ENCODE measurements at places on chromosomes 2 and 18.
A peak's percentile ranks its signal among the peaks of the same experiment; 100 is the strongest.

DNA sequence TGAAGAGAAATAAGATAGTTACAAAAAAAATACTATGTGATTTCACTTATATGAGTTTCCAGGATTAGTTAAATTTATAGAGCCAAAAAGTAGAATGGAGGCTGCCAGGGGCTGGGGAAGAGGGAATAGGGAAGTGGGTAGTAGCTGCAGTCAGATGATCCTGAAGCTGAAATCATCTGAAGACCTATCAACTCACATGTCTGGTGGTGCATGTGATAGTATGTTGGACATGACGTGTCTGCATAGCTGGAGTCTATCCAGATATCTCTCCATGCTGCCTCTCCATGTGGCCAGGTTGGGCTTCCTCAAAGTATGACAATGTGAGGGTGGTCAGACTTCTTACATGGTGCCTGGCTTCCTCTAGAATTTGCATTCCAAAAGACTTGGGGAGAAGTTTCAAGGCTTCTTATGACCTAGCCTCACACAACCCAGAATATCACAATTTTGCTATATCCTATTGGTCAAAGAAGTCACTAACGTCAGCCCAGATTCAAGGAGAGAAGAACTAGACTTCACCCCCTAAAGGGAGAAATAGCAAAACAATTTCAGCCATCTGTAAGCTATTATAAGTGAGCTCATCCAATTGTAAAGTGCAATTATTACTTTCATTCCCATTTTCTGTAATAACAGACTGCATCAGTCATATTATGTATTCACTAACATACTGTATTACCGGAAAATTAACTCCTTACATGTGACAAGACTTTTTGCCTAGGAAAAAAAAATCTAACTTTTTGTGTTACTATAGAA lies 14.0 kb upstream of the ZNF396 start:
- no peak for DNase-seq

DNA sequence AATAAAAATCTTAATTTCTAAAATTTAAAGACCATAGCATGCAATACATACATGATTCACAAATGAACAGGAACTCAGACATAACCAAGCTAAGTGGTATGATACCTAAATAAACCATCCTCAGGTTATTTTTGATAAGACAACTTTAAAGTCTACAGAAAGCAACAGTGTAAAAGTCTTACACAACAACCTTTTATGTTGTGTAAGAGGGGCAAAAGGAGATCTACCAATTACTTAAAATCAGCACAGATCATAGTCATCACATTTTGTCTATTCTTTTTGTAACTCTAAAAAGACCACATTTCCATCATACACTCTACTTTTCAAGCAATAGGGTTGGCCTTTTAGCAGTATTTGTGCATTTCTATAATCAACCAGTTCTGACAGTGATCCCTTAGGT lies 16.3 kb downstream of the SP3 start:
- DNase-seq = no peak

DNA sequence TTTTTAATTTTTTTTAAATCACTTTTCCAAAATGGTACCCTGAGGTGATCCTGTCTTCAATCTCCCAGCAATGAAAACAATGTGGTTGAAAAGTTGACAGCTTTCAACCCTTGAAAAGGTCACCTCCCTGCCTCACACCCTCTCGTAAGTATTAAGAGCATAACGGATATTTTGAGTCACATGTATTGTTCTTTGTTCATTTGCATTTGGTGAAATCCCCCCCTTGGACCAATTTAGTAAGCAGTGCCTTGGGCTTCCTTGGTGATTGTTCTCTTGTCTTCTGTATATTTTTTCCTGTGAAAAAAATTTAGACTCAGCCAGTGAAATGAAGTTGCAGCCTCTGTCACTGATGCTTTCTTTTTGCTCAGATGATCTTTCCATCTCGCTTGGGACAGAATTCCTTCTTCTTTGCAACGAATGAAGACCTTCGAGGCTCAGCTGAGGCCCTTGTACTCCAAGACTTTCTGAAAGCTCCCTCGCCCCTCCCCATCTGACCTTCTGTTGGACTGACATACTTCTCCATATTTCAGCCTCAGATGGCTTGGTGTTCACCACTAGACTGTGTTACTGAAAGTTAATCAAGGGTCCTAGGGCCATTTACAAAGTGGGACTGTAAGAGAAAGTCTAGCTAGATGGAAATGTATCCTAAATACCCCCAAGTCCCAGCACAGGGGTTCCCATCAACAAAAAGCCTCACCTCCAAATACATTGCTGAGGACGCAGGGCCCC lies 158.4 kb downstream of the BCL2 start:
- DNase-seq = no peak

DNA sequence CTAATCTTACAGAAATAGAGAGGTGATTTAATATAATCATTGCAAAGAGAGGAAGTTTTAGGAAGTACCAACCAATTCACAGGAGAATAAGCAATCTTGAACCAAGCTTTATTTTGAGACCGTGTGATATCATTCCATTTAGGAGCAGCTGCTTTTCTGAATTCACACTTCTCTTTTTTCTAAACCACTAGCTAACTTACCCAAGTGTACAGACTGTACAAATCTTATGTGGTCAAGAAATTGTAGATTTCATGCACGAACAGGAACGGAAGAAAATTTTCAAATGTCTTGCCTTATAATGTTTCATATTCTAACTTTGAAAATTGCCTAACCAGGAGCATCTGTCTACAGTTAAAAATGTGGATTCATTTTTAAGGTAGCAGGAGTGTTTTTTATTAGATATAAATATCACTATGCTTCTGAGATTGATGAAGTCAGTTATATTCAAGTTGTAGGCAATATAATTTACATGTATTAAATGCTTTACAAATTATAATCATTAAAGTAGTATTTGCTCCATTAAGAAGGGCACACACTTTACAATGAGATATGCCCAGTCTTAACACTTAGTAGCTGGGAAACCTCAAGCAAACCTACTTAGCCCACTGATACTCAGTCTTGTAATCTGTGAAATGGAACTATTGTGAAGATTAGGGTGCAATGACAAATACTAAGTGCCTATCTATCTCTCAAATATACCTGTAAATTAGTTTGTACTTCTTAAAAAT lies 302.2 kb upstream of the STON1 start:
- DNase-seq = no peak

DNA sequence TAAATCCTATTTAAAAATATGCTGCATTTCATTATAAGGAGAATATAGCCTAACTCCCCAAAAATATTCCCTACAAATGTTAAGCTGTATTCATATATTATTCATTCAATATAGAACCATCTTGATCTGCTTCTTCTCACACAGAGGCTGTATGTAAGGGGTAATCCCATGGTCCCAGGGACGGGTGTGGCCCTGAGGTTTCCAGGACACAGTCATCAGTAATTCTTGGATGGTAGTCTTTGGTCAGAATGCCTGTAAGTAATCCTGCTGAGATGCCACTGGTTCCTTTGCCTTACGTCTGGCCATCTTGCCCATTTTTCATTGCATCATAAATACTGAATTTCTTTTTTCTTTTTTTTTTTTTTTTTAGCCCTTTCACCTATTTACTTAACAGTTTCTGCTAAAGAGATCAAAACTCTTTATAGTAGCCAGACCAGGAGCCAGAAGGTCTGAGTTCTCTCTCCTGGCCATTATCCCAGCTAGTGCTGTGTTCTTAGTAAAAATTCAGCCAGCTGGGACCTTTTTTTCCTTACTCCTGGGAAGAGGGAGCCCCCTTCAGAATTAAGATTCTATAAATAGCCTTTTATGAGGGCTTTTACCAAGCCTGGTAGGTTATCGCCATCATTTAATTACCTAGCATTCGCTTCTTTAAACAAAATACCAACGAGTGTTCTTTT lies 134.9 kb downstream of the SOX11 start:
- DNase-seq = no peak

- peak; percentile 46 for DNase-seq
Measured at GRCh38 chr2:127570282-127571250, 35.1 kb downstream of the MYO7B start.

DNA sequence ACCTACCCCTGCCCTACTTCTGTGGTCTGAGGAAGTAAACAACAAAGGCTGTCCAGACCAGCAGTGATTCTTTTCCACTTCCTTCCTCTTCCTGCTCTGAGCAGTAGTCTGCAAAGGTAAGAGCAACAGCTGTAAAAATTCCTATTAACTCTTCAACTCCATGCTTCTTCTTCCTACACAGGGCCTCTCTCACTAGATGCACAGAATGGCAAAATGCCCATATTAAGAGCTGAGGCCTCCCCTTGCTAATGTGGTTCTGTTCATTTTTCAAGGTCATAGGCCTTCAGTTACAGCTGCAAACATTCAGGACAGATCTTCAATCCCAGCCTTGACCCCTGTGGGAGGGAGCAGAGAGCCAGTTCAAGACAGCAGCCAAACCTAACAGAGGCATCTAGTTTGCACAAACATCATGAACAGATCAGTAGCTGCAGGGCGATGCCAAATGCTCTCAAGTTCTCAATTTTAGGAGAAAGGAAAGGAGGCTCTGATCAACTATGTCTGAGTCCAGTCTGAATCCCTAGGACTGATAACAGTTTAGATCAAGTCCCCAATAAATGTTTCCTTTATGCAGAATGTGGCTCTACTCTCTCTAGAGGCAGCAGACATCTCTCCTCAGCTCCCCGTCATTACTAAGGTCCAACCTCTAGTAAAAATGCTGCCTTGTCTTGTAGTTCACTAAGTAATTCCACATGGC lies 20.9 kb downstream of the SLC40A1 start:
- DNase-seq = no peak

DNA sequence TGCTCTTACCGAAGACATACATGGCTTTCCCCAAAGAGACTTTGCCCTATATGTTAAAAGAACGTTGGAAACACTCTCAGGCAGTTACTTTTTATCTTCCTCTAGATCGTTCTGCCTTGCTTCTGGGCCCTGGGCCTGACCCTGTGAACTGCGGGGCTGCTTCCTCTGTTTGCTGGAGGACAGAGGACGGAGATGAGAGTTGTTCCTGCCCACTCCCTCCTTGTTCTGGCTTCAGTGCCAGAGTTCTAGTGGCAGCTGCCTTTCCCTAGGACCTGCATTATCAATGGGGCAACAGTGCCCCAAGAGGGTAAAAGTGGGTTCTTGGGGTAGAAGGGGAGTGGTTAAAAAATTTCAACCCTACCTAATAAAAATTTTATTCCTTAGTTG lies 6.5 kb upstream of the FN1 start:
- DNase-seq = no peak

DNA sequence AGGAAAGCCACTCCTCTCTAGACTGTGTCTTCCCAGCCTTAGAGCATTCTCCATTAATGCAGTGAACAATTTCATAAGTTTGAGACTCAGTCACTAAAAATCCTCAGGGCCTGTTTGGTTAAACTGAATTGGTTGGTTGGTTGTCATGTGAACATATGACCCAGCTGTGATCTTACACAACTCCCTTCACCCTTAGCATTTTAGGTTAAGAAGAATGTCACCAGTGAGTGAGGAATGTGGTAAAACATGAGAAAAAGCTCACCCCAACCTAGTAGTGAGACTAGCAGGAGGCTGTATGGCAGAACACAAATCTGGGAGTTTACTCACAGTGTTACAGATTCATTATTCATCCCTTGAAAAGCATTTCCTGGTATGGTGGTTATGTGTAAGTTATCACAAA lies 32.4 kb downstream of the LHCGR start:
- DNase-seq = no peak

GRCh38 chr2:171412571-171413175 lies 21.1 kb downstream of the METTL8 start:
- DNase-seq = no peak

GRCh38 chr2:65525616-65526231 lies 93.3 kb upstream of the SPRED2 start:
- DNase-seq = no peak

DNA sequence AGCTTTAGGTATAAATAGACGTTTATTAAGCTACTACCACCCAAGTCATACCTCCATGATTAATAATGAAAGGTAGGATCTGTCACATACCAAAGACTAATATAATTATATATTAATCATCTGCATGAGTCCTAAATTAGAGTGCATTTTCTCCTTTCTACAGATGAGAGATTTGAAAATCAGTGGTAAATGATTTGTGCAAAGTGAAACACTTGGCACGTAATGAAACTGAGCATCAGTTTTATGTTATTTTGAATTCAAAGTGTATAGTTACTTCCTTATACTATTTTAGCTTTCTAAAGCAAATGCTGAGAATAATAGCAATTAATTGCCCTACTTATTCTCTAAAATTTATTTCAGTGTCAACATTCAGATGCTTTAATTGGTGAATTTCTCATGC lies 615.3 kb downstream of the TRIB2 start:
- DNase-seq = no peak

DNA sequence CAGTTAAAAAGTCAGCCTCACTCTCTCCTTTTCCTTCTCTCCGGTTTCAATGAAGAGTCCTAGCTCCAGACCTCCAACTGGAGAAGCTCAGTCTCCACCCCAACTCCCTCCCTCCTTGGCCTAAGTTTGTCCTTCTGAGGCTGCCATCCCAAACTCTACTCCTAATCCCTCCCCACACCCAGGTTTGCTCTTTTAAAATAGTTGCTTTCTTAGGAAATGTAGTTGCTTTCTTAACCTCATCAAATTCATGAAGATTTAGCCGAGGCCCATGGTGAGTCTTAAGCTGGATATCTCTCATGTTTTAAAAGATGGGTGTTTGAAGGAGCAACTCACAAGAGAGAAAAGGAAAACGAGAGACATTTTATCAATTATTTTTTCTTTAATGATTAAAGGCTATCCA lies 937 bp upstream of the LANCL1 start:
- peak; percentile 26 for DNase-seq

DNA sequence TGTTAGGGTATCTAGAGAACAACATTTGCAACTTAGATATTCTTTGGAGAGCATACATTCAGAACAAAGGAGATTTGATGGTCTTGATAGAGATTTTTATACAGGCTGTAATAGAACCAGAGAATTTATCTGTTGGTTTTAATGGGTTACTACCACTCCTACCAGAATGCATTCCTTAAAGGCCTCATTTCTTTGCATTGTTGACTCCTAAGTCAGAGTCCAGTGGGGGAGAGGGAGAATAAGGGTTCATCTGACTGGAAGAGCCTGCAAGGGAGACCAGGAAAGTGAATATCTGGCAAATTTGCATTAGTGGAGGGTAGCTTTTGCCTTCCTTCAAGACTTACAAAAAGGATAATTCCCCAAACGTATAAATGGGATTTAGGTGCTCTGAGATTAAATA lies 29.7 kb downstream of the AGPS start:
- no peak for DNase-seq

- DNase-seq = no peak
Measured at GRCh38 chr2:112582314-112582746, 2.1 kb upstream of the CHCHD5 start.

- peak; percentile 73 for DNase-seq
Measured at GRCh38 chr2:238945433-238946150, 97.7 kb downstream of the TWIST2 start.

- DNase-seq = no peak
Measured at GRCh38 chr2:236691799-236692167, 122.2 kb downstream of the ACKR3 start.
